ENCODE measurements at places on chromosomes 5 and 9.

- no peak for DNase-seq
Observed at GRCh38 chr5:123835421-123835820, 323.4 kb downstream of the CSNK1G3 start.

DNA sequence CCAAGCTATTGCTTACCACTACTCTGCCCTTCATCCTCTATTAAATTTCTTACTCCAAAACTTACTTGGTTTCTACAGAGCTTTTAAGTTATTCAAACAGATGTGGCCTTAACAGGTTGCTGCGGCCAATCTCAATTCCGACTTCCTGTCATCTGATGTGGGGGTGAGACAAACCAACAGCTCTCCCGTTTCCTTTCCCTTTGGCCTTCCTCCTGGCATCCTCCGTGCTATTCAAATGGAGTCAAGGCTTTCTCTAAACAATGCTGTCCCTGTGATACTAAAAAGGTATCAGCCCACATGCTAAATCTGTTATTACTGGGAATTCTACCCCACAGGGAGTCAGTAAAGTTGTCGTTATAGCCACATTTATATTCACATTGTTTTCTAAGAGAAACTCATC is 11.8 kb downstream of the RBM18 start:
- no peak for DNase-seq

GRCh38 chr5:173538018-173538417 is 78.4 kb downstream of the BOD1 start:
- DNase-seq = no peak

DNA sequence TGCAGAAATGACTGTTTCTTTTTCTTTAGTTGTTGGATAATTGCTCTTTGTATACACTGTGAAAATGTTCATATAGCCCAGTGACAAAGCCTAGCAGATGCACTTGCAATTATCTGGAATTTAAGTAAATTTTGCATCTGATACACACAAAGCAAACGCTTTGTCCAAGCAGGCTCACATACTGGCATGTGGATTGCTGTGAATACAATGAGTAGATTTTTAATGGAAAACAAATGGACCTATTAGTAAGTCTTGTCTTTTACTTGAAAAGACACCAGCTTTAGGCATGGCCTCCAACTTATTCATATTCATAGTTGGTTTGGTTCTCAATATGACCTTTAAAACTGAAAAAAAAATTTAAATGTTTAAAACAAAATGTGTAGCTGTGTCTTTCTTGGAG is 1299.8 kb upstream of the WWC1 start:
- no peak for DNase-seq

GRCh38 chr9:135932656-135933055 is 25.3 kb upstream of the CAMSAP1 start:
- no peak for DNase-seq

DNA sequence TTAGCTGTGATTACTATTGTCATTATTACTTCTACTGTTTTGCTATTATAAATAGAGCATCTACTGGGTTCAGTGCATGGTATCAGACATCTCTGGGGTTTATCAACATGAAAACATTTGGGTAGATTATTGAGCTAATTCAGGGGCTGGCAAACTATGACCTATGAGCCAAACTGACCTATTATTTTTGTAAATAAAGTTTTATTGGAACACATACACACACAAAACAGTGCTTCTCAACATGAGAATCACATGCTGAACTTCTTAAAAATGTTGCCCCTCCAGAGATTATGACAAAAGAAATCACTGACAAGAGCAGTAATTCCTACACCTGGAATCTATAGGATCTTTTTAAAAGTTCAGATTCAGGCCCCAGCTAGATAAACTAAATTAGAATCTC is 30.4 kb downstream of the SLC31A2 start:
- DNase-seq = no peak

DNA sequence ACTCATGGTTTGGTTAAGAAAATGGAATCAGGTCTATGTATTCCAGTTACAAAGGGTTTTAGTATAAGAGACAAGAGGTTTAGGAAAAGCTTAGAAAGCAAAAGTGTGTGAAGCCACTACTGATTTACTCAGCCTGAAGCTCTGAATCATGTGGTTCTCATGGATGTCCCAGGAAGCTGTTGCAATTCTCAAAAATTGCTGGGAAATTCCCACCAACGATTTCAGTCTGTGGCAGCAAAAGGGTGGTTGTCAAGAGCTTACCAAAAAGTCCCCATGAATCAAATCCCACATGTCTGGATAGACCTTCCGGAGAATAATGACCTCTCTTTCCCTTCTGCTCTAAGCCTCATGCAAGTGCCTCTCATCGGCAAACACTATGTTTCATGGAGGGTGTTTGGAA is 929.9 kb downstream of the TLE4 start:
- no peak for DNase-seq

DNA sequence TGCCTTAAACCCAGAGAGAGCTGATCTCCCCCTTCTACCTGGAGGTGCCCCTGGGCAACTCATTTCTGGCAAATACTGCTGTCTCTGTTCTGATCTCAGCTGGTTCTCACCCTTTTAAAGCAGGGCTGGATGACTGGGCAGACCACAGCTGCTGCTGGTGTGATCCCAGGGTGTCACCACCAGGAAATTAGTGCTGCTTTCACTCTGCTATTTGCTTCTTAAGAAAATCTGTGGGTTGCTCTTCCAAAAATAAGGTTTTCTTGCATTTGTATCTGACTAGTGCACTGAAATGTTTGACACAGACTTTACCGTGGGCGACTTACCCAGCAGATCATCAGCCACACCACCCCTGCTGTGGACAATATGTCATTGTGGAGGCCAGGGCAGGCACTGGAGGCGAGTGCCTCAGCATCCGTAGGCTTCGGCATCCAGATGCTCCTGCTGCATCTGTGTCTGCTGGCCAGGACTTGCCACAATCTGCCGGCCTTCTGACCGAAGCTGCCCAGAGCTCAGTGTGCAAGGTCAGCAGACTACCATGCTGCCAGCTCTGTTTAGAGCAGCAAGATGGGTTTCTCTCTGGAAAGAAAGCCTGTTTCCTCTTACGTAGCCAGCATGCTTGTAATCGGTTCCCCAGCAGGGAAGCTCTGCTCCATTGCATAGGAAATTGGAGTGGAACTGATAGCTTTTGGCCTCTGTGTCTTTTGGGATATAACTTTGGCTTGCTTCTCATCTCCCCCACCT is 13.6 kb downstream of the ARHGAP26 start:
- no peak for DNase-seq

DNA sequence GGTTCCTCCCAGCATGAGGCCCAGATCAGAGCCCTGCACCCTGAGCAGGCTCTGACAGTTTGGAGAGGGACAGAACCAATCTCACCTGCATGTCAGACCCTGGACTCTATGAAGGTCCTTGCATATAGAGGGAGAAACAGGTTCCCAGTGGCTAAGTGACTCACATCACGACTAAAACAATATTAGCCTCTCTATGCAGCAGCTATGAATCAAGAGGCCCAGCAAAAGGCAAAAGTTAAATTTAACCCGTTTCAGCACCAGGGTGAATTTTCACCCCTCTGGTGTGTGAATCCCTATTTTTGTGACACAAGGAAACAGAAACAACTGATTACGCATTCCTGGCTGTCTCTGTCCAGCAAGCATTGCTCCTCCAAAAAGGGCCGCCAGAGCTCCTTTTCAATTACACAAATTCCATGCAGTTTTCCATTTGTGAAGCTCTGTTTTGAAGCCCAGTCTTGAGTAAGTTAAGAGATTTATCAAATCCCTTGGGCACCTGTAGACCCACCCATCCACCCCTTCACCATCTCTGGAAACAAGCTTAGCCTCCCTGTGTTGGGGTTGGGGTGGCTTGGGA is 136.6 kb downstream of the GABBR2 start:
- DNase-seq = no peak

GRCh38 chr5:169116961-169117461 is 183.9 kb downstream of the SLIT3 start:
- no peak for DNase-seq

DNA sequence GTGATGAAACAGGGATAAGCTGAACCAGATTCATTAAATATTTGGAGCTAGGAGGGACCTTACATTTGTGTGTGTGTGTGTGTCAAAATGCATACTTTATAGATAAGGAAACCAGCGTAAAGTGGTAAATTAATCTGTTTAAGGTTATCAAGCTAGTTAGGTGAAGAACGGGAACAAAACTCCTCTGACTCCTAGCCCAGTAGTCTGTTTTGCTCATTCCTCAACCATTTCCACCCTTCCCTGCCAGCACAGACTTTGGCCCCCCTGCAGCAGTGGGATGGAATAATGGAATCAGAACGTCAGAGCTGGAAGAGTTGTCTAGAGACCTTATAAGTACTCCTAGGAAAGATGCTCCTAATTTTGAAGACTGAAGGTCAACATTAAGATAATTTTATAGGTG is 6.5 kb downstream of the AGXT2 start:
- DNase-seq = no peak

GRCh38 chr9:19690128-19690527 is 98.7 kb downstream of the SLC24A2 start:
- DNase-seq = no peak

- DNase-seq = no peak
Observed at GRCh38 chr9:98087420-98088354, 31.2 kb downstream of the NANS start.

DNA sequence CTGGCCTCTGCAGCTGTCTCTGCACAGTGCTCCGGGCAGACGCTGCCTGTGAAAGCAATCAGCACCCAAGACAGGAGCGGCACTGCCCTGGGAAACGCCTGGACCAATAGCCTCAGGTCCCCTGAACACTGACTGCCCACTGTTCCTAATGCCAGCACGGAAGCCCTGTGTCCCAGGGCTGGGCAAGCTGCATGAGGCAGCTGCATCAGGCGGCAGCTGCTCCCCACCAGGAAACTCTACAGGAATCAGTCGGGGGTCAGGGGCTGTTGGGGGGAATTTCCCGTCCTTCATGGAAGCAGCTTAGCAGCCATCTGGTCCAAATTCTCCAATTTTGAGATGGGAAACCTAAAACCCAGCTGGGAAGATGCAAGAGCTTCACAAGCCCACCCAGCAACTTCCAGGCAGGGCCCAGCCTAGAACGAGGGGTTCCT is 118.6 kb downstream of the VAV2 start:
- DNase-seq = no peak

DNA sequence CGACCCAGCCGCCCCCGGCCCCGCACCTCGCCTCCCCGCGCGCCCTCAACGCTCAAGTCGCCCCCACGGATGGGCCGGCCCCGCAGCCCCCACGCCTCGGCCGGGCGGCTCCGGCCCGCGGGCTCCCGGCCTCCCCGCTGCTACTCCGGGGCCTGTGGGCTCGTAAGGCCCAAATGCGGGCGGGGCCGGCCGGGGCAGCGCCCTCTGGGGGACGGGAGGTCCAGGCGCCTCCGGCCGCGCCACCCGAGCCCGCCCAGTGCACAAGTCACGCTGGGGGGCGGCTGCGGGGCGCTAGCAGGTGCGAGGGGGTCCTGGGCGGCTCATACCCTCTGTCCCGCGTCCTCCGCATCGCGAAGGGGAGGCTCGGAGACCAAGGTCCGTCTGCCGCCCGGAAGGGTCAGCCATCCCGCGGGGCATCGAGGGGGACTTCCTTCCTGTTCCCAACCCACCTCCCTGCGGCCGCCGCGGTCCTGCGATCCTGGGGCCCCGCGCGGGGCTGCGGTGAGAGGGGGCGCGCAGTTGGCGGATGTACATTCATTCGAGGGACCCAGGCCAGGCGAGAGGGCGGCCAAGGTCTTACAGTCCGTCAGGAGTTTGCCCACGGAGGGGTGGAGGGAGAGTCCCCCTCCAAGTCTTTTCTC is at the start of gene CIZ1:
TSS of gene CIZ1 (minus strand) at position 167 of the 641 bp plus-strand sequence. CDS start 715 bp downstream, outside the sequence.
- DNase-seq = peak; percentile 94

DNA sequence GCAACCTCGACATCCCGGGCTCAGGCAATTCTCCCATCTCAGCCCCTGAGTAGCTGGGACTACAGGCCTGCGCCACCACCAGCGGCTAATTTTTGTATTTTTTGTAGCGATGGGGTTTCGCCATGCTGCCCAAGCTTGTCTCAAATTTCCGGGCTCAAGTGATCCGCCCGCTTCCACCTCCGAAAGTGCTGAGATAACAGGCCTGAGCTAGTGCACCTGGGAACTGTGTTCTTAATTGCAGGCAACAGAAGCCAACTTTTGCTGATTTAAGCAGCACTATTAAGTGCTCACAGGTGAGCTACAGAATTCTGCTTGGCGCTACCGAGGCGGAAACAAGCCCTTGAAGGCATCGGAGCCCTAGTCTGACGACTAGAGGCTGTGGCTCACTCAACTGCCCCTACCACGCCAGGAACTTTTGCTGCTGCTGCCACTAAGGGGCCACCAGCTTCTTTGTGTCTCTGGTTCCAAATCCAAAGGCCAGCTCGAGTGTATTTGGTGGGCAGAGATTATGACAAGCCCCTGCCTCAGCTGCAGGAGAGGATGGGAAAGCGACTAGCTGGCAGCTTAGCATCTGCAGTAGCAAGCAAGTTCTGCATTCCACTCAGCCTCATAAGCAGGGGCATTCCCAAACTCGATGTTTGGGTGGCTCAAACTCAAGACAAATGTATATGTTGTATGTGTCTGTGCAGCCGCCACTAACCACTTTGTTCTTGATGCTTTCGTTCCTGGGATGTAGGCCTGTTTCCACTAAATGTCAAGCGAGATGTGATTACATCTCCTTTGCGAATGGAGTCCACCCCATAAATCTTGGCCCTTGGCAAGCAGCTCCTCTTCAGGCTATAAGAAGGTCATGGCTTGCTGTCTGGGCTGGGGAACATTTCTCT is 10.6 kb upstream of the HMCN2 start:
- DNase-seq = no peak

DNA sequence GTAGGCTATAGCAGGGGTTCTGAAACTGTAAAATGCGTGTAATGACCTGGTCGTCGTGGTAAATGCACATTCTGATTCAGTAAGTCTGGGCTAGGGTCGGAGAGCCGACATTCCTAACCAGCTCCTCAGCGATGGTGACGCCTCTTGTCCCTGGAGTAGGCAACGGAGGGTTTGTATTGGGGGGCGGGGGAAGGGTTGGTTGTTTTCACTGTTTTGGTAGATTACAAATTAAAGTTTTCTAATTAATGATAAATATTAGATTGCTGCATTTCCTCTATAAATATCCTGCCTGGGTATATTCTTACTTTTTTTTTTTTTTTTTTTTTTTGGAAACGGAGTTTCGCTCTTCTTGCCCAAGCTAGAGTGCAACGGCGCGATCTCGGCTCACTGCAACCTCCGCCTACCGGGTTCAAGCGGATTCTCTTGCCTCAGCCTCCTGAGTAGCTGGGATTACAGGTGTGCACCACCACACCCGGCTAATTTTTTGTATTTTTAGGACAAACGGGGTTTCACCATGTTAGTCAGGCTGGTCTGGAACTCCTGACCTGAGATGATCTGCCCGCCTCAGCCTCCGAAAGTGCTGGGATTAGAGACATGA is 566 bp upstream of the ALDH7A1 start:
- DNase-seq = no peak

- DNase-seq = no peak
Observed at GRCh38 chr5:171549274-171549673, 129.8 kb downstream of the FGF18 start.

Measured in pancreas (tissue), 10 donors.